WTC11 (cell line): ENCODE measurements at places on chromosomes 3 and 15. TPM values are rescaled to one million over a fixed set of nuclear protein-coding genes. Genes with fewer than 3 reads are reported as not detected.
A peak's percentile ranks its signal among the peaks of the same experiment; 100 is the strongest.

GRCh38 chr3:177197727-177198460 is 612 bp upstream of the TBL1XR1 start:
- H3K27ac ChIP-seq, result peak overlapping the region; percentile 84
- H3K4me1 ChIP-seq, result peaks cover 47% of the 10 kb centered on the region
- H3K4me3 ChIP-seq, result peak overlapping the region; percentile 63
- DNase-seq, result peak; percentile 76
- H3K27me3 ChIP-seq, result no peaks in the 10 kb centered on the region; the same call in 1 of the 2 replicates

The GXYLT2 gene
- 5.3 to 6.5 TPM (median 6.2 TPM) in 3 replicates for total RNA-seq

The ECE2 gene
- 0.46 to 1.2 TPM (median 0.64 TPM) in 3 replicates for total RNA-seq

The CSTA gene
- total RNA-seq, result not detected in 3 replicates

The SENP7 gene
- 9.6 to 10.5 TPM (median 10.2 TPM) in 3 replicates for total RNA-seq
